ENCODE measurements at places on chromosomes 11 and 22.

DNA sequence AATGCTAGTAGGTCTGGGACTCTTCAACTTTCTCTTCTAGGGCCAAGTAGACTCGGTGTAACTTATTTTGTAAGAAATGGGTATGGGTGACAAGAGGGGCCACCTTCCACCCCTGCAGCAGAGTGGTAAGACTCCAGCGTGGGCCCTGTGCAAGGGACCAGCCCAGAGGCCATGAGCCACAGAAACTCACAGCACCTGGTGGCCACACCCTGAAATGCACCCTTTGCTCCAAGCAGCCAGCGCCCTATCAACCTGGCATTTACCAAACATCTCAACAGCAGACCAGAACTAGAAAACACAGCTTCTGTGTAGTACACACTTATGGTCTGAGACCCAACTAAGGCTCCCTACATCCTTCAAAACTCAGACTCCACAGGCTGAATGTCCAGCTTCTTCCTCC, 5.7 kb downstream of the CDCA5 start:
- DNase-seq, result peak; percentile 17

- DNase-seq, result no peak
Measured at GRCh38 chr11:3203221-3204043, 15.2 kb downstream of the MRGPRG start.

DNA sequence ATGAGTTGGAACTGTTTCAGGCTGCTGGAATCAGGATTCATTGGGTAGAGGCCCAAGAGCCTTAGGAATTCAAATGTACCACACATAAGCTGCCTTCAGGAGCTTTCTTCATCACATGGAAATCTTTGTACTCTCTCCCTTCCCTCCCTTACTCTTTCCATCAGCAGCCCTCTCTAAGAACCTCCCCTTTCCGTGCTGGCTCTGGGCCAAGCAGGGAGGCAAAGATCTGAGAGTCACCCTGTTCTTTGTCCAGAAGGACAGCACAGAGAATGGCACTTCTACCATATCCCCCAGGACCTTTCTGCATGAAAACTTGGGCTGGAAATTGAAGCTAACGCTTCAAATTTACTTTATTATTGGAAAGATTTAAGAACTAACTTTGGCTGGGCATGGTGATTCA, 20.7 kb upstream of the TPBGL start:
- no peak for DNase-seq

DNA sequence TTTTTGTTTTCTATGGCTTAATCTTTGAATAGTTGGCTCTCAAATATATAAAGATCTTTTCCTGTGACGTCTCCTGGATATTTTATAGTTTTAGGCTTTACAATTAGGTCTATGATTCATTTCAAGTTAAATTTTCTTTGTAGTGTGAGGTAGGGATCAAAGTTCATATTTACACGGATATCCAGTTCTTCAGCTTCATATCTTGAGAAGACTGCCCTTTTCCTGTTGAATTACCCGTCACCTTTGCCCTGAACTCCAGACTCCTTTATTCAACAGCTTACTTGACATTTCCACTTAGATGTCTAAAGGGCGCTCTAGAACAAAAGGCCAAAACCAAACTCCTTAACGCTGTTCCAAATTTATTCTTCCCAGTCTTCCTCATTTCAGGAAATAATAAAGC, 51.7 kb downstream of the TTC17 start:
- DNase-seq, result no peak

GRCh38 chr11:24560324-24560723, 63.5 kb downstream of the LUZP2 start:
- no peak for DNase-seq

- peak; percentile 38 for DNase-seq
Measured at GRCh38 chr11:118618991-118619375, 11.6 kb downstream of the PHLDB1 start.

GRCh38 chr11:15481871-15482270, 367.1 kb downstream of the INSC start:
- no peak for DNase-seq

DNA sequence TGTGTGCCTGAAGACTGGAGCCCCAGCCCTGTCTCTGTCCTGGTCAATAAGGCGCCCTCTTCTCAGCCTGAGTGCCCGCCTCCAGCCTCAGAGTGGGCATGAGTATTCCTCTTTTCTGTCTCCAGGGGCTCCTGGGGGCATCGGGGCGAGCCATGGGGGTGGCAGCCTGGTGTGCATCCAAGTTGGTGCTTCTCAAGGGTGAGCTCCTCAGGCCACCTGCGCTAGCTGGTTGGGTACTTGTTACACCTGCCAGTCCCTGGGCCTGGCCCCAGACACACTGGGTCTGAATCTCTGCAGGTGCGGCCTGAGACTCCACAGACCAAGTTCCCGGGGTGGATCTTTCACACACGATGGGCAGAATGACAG, 168.6 kb upstream of the B3GAT1 start:
- DNase-seq, result no peak

DNA sequence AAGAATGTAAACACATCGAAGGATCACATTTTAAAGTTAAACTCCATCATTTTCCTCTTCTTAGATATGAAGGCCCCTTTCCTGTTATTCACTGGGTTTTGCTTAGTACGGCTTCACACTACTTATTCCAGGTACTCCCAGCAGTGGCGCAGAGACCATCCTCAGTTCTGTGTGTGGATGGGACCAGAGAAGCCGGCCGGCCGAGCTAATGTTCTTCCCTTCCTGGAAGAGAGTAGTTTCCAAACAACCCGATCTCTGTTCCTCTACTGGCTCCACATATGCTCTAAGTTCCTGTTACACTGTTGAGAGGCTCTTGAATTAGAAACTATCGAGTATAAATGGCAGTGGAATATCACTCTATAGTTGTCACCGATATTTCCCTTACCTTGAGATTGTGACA, 684 bp upstream of the NFRKB start:
- DNase-seq, result no peak

DNA sequence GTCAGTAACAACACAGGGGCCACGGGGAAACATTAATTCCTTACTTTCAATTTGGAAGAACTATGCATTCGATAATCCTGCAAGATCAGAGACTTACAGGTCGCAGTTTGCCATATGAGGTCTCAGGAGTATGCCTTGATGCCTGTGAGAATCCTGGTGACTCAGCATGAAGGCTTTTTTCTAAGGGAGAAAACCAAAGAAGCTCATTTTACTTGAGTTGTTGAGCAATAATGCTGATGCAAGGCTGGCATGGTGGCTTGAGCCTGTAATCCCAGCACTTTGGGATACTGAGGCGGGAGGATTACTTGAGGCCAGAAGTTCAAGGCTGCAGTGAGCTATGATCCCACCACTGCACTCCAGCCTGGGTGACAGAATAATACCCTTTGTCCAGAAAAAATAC, 26.6 kb downstream of the ATG16L2 start:
- peak; percentile 13 for DNase-seq

DNA sequence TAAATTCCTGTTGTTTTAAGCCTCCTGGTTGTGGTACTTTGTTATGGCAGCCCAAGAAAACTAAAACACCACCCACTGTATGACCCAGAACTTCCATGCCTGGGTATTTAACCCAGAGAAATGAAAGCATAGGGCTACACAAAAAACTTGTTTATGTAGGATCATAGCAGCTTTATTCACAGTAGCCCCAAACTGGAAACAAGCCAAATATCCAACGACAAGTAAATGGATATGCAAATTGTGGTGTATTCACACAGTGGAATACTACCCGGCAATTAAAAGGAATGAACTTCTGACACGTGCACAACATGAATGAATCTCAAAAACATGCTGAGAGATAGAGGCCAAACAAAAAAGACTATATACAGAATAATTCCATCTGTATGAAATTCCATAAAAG, 62.2 kb upstream of the NAV2 start:
- no peak for DNase-seq

DNA sequence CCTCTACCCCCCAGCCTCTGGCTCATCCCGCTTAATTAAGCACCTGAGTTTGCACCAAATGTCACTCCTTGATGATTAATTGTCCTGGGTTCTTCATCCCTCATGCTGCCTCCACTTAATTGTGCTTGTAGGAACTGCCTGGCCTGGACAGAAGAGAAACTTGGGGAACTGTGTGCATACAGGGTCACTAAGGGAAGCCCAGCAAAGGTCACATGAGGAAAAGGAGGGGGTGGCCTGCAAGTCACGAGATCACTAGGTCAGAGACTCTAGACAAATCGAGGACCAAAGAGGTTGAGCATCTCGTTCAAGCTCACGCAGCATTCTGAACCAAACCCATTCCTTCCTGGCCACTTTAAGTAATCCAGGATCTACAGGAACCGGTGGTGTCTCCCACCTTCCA, 75.8 kb downstream of the PDE2A start:
- no peak for DNase-seq

GRCh38 chr22:38923463-38924346, 33.7 kb upstream of the APOBEC3A start:
- peak; percentile 97 for DNase-seq

DNA sequence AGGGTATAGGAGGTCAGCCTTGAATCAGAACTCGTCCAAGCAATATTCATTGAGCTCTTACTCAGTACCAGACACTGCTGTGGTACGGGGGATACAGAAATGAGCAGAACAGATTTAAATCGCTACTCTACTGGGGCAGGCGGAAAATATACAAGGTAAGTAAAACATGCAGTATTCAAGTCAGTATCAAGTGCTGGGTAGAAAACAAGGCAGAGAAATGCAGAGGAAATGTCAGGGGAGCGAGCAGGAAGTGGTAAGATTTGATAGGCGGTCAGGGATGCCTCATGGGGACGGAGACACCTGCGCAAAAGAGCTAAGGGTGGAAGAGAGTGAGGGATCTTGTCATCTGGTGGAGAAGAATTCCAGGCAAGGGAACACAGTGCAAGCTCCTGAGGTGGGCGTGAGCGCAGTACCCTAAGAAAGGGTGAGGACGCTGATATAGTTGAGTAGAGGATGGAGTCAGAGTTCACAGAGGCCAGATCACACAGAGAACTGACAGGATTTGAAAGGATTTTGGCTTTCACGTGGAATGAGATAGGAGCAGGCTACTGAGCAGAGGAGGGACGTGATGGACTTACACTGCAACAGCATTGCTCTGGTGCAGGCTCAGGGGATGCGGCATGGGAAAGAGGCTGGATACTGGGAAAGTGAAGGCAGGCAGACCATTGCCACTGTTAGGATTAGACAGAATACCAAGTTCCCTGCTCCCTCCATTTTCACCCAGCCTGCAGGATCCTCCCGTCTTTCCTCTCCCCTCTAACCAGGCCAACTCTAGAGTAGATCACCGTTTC, 35.8 kb downstream of the SC5D start:
- no peak for DNase-seq

DNA sequence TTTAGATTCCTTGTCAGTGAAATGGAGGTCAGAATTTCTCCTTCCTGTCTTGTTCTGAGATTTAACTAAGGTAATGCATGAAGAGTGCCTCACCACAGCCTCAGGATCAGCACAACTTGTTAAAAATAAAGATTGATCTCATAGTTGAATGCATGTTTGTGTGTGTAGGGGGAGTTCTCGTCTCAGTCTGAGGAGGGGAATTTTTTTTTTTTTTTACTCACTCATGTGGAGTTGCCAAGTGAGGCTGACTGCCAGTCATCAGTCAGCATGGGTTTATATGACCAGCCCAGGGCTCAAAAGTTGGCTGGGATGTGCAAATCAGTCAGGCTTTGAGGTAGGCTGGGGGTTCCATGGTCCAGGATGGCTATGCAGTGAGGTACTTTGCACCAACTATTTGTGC, 113.2 kb downstream of the FANCF start:
- DNase-seq, result no peak

DNA sequence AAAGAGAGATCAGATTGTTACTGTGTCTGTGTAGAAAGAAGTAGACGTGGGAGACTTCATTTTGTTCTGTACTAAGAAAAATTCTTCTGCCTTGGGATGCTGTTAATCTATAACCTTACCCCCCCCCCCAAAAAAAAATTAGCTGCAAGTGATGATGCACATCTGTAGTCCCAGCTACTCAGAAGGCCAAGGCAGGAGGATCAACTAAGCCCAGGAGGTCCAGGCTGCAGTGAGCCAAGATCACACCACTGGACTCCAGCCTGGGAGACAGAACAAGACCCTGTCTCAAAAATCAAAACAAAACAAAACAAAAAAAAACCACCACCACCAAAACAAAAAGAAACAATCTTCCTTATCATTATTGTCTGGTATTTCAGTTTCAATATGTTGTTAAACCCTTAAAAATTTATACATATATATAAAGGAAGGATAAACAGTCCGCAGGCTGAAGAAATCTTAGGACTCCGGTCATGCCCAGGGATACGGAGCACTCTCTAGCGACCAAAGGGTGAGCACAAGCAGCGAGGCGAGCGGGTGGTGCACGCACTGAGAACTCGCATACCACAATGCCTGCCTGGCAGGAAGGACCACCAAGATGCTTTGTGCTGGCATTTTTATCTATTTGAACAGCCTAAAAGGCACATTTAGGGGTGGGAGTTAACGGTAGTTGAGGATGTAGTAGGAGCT, 6.4 kb downstream of the POLDIP3 start:
- DNase-seq, result no peak

DNA sequence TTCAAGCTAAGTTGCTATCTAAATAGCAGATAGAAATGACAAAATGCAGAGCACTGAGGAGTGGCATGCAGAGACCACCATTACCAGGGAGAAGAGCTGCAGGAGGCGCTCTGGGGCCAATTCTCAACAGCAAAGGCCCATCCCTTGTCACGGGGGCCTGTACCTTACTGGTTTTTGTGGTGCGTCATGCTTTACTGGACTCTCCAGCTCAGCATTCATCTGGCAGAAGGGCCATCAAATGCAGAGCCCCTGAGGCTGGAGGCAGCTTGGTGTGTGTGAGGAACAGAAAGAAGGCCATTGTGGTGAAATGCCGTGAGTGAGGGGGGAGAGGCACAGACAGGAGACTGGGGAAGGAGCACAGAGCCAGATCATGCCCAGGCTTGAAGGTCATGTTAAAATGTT, 56.5 kb upstream of the NAV2 start:
- no peak for DNase-seq

DNA sequence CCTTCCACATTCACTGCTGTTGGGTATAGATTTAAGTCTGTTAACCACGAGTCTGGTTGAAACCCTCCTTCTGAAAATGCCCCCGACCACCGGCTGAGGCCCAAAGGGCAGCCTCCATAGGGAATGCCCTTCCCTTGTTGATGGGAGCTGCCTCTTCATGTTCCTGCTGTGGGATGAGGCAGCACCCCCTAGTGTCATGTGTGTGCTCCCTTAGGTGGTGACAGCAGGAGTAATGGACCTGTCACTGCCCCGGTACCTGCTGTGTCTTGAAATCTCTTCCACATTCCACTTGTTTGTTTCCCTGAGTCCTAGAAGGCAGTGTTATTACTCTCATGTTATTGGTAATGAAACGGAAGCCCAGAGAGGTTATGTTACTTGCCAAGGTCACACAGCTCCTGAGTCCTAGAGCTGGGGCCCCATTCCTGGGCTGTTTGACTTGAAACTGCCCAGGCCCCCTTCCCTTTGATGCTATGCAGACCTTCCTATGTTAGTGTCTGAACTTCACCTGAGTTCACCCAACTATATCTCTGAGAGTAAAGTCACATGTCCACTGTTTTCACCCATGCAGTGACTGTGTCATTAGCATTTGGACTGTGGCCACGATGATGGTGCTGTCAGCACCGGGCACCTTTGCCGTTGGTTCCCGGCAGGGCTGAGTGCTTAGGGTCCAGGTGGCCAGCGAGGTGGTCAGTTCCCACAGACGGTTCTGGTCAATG, 234.3 kb downstream of the TBC1D22A start:
- no peak for DNase-seq
